Stimulated activated CD4-positive, alpha-beta T cell treated with anti-CD3 and anti-CD28 coated beads, Interleukin-2, amount 100 ng/mL, for 4 hours (primary cell): ENCODE measurements at places on chromosomes 5 and 9.
A peak's percentile ranks its signal among the peaks of the same experiment; 100 is the strongest.

DNA sequence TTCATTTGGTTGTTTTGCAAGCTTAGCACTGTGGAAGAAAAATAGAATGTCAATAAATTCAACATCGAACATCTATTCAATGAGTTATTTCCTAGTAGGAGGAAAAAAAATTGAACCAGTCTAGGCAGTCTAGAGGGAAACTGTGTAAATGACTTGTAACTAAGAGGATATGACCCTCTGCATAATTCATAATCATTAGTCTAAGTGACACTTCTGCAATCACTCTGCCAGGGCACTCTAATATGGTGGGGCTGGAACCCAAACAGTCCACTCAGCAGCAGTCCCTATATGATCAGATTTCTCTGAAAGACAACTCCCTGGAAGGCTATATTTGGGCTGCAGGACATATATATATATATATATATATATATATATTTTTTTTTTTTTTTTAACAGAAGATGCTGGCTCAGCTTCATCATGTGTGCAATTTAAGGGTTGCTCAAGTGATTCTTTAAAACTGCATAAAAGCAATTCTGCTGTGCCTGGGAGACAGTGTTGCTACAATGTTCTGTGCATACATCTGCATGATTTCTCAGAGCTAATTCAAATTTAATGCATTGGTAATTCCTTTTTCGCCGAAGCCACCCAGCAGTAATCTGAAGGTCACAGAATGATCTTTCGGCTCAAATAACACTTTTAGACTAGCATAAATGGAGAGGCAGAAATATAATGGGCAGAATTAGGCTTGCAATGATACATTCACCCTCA, 482.1 kb upstream of the ZNF608 start:
- DNase-seq, result no peak

DNA sequence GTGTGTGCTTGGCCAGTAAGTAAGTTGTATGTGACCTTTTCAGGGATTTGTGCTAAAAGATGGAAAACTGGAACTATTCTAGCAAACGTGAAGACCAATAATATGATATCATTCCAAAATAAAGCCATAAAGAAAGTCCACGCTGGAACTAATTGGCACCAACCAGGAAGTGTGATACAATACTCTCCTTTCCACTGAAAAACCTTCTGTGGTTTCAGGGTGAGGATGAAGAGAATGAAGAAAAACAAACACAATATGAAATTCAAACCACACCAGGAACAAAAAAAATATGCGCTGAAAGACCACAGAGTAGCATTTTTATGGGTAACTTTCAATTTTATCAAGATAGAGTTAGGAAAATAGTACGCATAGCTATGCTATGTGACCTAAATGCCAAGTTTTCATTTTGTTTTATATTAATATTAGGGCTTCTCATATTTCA, 105.8 kb downstream of the EFNA5 start:
- no peak for DNase-seq

GRCh38 chr9:92790542-92791527, 26.2 kb upstream of the BICD2 start:
- peak; percentile 58 for DNase-seq

DNA sequence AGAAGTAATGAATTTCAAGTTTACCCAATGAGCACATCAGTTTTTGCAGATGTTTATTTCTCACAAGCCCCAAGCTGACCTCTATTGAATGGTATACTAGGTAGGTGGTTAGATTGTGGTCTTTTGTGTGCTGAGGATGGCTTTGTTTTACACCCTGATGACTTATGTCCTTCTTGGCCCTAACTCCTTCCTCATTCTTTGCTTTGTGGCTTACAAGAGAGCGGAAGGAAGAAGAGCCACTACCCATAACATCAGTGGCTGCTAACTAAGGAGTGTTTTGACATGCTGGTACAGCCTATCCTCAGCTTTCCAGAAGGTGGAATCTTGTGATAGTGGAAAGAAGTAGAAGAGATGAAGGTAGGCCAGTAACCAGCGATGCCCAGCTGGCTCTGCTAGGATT, 85.7 kb upstream of the NTRK2 start:
- no peak for DNase-seq

DNA sequence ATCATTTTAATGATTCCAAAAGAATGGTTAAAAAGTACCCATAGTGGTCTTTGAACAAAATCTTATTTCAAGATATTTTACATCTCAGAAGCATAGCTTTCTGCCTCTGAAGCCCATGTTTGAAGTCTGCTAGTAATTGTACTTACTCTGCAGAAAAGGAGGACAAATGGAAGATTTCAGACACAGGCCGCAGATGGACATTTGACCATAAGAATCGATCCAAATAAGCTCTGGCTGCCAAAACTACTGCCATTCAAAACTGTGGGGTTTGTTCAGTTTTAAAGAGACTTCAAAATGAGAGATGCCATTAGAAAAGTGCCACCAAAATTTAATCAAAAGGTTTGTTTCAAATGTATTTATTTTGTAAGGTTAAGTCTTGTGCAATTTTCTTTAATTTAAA, 306.7 kb downstream of the DTWD2 start:
- DNase-seq, result no peak

GRCh38 chr5:71948206-71948605, 159.1 kb upstream of the MAP1B start:
- DNase-seq, result no peak

DNA sequence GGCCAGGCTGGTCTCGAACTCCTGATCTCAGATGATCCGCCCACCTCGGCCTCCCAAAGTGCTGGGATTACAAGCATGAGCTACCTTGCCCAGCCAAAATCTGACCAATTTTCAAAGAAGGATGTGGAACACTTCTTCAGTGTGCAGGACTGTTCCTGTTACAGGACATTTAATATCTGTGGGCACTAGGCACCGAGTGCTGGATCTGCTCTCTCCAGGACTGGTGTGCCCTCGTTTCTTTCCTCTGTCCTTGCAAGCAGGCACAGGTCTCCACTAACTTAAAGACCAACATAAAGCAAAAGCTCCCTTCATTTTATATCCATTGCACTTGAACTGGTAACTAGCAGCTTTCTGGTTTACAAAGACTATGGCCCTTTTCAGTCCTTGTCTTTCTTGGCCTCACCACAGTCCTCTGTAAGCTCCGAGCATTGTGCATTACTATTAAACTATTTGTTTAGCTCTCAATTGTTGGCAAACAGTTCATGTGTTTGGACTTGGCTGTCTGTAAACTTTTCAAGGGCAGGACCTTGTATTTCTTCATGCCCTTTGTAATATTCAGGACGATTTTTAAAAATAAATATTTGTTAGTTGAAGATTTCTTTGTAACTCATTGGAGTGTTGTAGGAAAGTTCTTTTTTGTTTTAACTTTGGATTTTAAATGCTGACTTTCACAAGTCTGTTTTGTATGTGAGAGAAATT, 37.3 kb downstream of the ARHGEF28 start:
- no peak for DNase-seq

DNA sequence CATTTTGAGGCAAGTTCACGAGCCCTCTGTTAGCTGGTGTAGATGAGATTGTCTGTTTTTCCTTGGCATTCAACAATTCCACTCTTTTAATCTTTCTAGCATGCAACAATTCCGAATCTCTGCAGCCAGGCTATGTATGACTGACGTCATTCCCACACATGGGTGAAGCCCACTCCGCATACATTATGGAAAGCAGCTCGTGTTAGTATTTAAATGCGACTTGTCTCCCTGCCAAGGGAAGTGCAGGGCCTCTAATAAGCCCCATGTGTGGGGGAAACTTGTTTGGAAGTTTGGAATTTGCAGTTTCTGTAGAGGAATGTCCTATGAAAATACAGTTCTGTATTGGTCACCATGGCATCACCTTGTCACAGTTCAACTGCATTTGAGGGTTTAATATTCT, 146.0 kb upstream of the FBXL7 start:
- no peak for DNase-seq

GRCh38 chr5:84228266-84228665, 156.4 kb downstream of the EDIL3 start:
- no peak for DNase-seq

GRCh38 chr5:73706963-73707362, 81.0 kb downstream of the ARHGEF28 start:
- no peak for DNase-seq
